ENCODE measurements at places on chromosomes 6 and 20.

GRCh38 chr6:106227612-106228507, 97.7 kb downstream of the ATG5 start:
- DNase-seq: no peak

- DNase-seq: no peak
Observed at GRCh38 chr20:64115171-64115911, 8.0 kb upstream of the NPBWR2 start.

DNA sequence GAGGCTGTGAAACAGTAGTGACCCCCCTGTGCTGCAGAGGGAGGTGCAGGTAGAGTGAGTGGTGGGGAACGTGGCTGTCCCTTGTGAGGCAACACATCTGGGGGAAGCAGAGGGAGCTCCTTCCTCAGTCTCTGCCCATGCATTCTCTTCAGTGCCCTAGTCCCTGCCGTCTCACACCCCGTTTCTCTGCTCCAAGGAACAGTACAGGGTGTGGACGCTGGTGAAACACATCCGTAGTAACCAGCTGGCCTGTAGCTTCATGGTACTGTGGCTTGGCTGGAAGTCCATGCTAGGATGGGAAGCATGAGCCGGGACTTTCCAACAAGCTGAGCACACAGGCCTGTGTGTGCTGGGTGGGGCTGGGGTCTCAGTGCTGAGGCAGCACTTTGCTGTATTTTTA, 25.4 kb upstream of the CST3 start:
- DNase-seq: no peak

DNA sequence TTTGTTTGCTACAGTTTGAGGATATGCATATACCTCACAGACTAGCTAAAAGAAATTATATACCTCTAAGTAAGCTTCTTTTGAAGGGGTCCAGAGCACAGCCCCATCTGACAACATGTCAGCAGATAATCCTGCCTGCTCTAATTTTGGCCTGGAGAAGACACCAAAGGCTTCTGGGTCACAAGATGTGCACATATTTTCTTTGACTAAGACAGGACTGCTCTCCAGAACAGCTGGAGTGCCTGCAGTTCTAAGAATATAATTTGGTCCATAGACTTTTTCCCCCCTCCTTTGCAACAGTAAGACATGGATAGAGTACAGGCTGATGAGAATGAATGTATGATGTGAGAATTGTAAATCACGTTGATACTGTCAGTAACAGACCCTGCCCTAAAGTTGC, 107.9 kb upstream of the KCNK16 start:
- DNase-seq: no peak

GRCh38 chr6:147530132-147531060, 21.9 kb downstream of the SAMD5 start:
- peak; percentile 5 for DNase-seq

DNA sequence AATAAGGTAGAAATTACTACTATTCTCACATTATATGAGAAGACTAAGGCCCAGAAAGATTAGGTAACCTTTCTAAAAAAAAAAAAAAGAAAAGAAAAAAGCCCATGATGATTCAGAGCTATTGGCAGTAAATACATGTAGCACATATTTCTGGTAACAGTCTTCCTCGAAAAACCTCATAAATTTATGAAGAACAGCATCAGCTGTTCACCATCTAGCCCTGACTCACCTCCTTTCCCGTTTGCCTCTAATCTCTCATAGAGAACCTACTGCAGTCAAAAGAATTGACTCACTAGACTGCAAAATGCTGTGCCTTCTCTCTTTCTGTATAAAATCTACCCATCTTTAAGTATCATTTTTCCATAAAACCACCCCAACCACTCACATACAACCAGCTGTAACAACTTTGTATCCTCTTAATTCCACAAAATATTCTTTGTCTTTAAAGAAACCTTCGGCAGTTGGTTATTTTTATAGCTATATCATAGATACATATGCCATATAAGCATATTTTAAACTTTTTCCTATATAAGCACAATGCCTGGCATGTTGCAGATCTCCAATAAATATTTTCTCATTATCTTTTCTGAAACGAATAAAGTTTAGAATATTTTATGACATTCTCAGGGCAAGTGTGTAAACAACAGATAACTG, 152.7 kb upstream of the ENPP5 start:
- peak; percentile 7 for DNase-seq

GRCh38 chr6:111329882-111330633, 153.0 kb downstream of the REV3L start:
- DNase-seq: no peak

Data from activated CD4-positive, alpha-beta T cell treated with anti-CD3 and anti-CD28 coated beads for 48 hours (primary cell).